ENCODE measurements at places on chromosomes 16 and 17.

- DNase-seq = no peak
These were observed 4.2 kb downstream of the ITGAE start for GRCh38 chr17:3796822-3797170.

GRCh38 chr17:31653691-31654090 lies 205.4 kb downstream of the COPRS start:
- no peak for DNase-seq

GRCh38 chr16:14472357-14472756 lies 157.7 kb downstream of the PARN start:
- no peak for DNase-seq

GRCh38 chr16:76857402-76857801 lies 333.6 kb upstream of the MON1B start:
- DNase-seq = no peak

GRCh38 chr17:58829172-58829637 lies 73.6 kb downstream of the PPM1E start:
- DNase-seq = no peak

GRCh38 chr17:57270801-57271245 lies 14.5 kb downstream of the MSI2 start:
- no peak for DNase-seq

- no peak for DNase-seq
These were observed 127.0 kb downstream of the ABCC6 start for GRCh38 chr16:16096121-16096857.

DNA sequence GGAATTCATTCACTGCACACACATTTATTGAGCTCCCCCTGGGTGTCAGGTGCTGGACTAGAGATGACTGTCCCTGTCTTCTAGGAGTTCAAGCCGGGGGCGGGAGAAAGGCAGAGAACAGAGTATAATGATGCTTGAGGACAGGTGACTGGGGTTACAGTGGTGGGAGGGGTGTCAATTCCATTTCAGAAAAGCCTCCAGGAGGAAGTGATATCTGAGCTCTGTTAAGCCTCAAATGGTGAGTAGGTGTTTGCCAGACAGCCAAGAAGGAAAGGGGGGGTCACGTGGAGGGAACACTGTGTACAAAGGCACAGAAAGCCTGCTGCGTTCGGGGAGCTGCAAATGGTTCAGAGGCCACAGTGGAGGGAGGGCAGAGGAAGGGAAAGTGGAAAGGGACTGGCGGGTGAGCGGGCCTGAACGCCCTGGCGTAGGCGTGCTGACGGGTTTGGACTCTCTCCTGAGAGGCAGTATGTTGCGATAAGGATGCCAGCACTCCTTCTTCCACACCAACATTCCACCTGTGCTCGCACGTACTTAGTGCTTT lies 9.7 kb upstream of the NXPH3 start:
- DNase-seq = peak; percentile 98

DNA sequence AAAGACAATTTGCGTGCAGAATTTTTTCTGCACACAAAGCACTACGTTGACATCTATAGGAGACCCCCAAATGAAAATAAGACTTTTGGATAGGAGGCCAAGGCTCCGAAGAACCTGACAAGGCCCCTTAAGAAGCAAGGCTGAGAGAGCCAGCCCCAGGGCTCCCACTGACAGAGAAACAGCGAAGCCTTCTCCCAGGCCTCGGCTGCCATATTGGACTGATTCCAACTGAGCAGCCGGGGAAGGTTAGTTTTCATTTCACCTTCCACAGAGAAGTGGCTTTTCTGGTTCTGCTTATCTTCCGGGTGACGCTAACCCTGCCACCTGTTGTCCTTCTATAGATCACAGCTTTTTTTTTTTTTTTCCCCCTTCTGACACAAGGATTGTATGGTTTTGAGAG lies 356.7 kb downstream of the SOX9 start:
- peak; percentile 42 for DNase-seq

DNA sequence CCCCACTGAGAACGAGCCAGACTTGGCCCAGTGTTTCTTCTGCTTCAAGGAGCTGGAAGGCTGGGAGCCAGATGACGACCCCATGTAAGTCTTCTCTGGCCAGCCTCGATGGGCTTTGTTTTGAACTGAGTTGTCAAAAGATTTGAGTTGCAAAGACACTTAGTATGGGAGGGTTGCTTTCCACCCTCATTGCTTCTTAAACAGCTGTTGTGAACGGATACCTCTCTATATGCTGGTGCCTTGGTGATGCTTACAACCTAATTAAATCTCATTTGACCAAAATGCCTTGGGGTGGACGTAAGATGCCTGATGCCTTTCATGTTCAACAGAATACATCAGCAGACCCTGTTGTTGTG lies 631 bp downstream of the BIRC5 start:
- no peak for DNase-seq

DNA sequence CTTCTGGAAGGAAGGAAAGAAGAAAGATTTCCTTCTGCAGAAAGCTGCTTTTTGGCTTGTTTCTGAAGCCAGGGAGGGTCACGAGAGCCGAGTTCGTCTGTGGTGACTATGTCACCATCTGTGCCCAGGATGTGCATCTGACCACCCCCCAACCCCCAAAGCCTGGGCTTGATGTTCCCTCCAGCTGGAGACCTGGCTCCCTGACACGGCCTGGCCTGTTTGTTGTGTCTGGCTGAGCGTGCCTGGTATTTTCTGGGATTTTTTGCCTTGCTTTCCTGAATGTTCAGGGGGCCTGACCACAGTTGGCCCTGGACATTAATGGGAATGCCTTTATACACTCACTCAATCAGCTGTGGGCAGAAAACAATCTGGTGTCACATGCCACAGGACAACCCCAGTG lies 38.9 kb downstream of the LGALS9 start:
- DNase-seq = peak; percentile 38

Measured in cerebellar cortex (tissue), 1 donor.